ENCODE measurements at places on chromosomes 2 and 18.
A peak's percentile ranks its signal among the peaks of the same experiment; 100 is the strongest.

DNA sequence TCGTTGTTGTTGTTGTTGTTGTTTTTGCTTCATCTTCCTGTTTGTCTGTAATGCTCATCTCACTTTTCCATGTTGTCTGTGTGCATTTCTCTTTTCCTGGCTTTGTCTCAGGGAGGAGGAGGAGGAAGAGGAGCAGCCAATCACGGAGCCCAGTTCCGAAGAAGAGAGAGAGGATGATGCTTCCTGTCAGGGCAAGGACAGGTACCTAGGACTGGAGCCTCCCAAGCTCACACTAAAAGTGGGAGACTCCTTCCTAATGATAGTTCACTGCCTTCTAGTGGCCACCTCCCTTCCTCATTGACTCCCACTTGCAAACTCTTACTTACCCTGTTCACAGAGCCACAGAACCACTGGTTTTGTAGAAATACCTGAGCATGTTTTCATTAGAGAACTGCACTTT lies 179.6 kb downstream of the TPGS2 start:
- no peak for DNase-seq

GRCh38 chr2:20190876-20191713 lies 33.8 kb downstream of the SDC1 start:
- no peak for DNase-seq

GRCh38 chr2:78699696-78700095 lies 325.8 kb upstream of the REG3G start:
- no peak for DNase-seq

- DNase-seq: no peak
These were observed 87.8 kb upstream of the TFCP2L1 start for GRCh38 chr2:121372721-121373353.

DNA sequence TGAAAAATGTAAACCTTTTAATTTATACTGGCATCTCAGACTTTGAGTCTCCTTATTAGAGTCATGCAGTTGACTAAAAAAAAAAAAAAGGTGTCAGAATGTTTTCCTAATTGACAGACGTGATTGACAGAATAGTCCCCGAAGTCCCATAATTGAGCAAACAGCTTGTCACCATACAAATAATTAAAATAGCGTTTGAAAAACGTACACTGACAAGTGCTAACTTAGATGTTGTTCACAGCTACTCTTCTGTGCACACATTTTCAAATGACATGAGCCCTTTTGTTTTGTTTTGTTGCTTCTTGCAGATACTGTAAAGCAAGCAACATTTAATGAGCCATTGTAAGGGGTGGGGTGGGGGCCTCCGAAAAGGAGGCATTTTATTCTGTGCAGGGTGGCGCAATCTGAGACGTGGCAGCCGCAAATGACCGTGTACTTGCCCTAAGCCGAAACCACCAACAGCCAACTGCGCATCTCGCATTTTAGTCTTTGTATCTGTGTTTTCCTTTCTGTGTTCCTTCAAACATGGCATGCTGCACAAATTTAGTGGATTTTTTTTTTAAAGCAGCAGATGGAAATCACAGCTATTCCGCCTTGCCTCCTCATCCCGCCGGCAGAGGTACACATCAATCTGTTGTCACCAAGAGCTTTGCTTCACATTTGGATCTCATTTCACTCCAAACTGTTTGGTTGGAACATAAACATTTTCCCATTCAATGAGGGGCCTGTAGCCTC lies 52.4 kb downstream of the LPIN1 start:
- no peak for DNase-seq

DNA sequence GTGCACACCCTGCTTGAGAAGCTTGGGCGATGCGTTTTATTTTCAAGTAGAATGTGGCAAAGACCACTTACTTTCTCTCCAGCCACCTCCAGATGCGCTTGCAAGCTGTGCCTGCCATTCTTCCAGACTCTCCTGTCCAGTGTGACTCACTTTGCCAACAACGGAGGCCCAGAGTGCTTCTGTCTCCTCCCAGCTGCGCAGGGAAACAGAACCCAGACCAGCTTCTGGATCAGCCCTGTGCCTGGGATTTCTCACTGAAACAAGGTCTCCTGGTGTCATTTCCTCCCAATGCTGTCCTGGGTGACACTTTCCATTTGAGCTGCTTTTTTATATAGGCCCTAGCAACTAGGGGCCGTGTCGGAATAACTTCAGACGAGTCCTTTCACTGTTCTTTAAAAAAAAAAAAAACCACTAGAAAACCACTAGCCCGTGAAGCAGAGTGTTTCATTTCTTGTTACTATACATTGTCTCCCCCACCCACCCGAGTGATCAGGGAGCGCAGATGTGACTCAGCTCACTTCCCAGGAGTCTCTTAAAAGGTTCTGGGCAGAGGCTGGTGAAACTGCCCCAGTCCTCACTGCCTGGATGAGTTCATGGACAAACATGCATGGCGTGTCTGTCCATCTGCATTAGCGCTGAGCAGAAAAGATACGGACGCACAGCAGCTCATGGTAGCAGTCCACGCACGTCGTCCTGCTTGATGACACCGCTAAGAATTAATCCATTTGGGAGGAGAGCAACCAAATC lies 25.3 kb upstream of the RPL31 start:
- no peak for DNase-seq

DNA sequence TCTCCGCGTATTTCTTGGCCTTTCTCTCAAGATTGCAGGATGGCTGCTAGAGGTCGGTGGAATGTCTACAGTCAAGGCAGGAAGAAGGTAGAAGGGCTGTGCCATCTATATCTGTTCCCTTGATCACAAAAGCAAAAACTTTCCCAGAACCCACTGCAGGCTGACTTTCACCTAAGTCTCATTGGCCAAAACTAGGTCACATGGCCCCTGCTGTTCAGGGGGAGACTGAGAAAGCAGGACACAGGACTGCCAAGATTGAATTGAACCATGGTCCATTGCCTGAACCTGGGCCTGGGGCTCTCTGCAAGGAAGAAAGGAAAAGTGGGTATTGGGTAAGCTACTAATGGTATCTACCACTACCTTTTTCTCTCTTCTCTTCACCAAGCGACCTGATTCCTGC lies 9.7 kb upstream of the GRP start:
- DNase-seq: no peak

DNA sequence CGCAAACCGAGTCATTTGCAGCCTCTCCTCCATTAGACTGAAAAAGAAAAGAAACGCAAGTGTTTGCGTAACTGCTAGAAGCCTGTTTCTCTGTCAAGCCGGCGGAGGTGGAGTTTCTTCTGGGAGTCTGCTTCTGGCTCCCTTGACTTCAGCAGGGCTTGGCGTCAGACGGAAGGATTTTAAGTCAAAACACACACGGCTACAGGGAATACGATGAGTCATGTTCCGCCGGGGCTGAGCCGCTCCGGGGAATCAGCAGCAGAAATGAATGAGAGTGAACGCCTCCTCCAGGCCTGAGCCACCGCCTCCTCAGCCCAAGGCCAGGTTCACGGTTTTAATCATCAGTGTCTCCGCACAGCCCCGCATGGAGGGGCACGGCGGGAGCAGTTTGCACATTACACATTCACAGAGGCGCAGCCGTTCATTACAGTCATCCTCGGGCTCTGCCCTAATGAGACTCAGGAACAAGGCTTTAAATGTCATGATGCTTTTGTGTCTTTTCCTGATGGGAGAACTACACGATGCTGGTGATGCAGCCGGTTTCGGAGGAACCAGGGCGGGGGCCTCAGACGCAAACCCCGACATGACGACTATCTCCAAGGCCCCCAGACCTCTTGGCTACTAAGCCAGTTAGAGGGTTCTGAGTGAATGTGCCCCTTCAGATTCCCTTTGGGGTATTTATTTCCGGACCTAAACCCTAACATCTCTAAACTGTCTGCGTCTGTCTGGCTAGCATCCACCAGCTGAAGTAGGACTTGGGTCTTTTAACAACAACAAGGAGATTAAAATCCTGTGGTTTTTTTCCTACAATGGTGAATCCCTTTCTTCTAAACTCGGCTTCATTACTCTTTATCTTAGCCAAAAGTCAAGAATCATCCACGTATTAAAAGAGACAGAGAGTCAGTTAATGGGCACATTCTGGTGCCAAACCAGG lies 11.1 kb upstream of the SCG2 start:
- peak; percentile 88 for DNase-seq

- no peak for DNase-seq
These were observed 863.4 kb upstream of the SOX11 start for GRCh38 chr2:4828682-4829374.

DNA sequence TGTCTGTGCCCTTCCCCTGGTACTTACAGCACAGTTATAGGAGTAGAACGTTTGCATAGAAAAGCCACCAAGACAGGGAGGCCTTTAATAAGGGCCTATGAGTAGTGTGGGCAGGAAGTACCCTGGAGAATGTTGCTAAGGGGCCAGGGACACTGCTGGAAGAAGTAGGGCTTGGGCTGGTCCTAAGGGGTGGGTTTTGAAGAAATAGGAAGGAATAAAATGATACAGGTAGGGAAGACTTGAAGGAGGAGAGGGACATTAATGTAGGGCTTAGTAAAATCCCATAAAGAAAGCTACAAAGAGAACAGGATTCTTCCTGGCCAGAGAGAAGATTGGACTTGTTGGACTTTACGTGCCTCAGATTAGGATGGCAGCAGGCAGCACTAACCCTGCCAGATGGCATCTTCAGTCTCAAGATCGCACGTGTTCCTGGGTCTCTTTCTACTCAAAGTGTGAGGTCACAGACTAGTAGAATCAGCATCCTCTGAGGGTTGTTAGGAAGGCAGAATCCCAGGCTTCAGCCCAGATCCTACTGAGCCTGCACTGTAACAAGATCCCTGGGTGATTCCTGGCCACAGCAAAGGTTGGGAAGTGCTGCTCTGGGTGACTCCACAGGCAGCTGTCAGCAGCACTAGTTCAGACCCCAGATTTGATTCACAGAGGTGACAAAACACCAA lies 39.2 kb downstream of the EPAS1 start:
- peak; percentile 65 for DNase-seq

- no peak for DNase-seq
These were observed 75.1 kb downstream of the SH3BP4 start for GRCh38 chr2:235026649-235027557.

DNA sequence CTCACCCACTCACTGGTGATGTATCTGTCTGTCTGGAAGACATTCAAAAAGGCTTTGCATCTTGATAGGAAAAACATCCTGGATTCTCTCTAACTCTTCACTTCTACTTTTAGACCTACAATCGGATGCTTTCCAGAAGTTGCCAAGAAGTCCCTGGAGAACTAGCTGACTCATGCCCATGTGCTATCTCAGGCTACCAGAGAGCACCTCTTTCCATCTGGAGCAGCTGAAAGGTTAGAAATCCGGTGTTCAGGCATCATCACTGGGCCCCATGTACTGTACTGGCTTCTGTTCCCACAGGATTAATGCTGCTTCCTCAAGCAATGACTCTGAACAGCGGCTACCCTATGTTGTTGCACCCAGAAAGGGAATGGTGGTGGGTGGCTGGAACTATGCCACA lies 259.0 kb downstream of the NBAS start:
- no peak for DNase-seq

DNA sequence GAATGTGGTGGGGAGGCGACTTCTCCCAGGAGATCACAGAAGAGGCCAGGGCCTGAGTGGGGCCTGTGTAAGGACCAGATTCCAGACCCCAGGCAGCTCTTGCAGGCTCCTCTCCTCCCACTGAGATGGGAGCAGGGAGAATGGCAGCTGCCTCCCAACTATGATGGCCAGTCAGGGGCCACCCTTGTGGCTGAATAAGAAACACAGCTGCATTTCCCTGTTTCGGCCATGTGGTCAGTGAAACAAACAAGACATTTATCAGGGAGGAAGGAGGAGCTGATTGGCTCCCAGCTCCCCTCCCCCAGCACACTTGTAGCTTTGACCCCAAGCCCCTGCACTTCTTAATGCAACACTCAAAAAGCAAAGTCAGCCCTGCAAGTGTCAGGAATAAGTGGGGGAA lies 143.5 kb downstream of the CELF4 start:
- DNase-seq: no peak

DNA sequence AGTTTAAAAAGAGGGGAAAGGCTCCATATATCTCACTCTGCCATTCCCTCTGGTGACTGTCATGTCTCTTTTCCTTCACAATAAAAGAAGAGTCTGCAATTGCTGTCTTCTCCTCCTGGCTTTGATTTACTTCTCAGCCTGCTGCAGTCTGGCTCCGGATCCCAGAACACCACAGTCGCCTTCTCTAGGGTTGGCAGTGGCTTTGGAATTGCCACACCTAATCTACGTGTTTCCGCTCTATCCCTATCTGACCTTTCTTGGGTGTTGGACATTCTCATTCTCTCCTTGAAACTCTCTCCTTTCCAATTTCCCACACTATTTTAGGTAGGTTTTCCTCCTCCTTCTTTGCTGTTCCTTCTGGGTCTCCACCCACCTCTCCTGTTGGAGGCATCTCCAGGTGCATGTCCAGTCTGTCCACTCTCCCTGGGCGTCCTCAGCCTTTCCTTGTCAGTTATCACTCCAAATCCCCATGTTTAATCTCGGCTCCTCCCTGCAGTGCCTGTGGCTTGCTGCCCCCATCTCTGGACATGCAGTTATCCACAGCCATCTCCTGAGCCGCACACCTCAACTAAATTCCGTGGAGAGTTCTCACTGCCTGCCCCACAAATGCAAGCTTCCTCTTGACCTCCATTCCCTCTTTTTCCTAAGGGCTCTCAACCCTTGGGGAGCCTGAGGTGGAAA lies 112.8 kb downstream of the KCTD1 start:
- DNase-seq: no peak

DNA sequence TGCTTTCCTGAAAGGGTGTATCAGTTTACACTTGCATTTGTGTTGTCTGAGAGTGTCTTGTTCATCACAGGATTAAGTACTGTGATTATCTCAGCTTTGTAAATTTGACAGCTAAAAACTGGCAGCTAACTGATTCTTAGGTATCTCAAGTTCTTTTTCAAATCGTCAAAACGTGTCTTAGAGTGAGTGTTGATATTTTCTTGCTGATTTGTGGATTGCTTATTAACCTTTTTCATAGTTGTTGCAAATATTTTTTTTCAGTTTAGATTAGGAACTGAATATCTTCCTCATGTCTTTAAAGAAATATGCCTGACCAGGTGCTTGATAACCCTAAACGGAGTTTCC lies 41.9 kb downstream of the LRRFIP1 start:
- DNase-seq: no peak

DNA sequence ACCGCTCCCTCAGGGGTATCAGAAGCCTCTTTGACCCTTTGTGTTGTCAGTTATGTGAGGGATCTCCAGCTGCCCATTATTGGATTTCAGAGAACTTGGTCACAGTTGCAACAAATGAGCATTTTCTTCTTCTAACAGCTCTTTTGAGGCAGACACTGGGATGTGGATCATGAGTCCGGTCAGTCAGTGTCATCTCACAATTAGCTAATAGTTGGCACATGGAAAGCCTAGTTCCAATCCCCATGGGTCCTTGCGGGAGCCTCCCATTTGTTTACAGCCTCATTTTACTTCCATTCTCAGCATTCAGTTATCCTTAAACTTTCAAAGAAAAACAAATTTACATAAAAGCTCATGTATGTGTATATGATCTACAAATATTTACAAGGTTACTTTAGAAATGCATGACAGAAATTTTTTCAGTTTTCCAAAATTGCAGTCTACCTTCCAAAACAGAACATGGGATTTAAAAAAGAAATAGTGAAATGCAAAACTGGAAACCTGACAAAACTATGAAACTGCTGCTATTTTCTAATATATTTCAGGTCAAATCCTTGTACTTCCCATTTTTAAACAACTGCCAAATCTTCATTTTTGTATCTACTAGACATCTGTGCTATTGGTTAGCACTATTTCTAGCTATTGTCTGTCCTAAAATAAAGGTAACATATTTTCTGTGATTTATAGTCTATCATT lies 547.1 kb upstream of the ZEB2 start:
- no peak for DNase-seq

- DNase-seq: no peak
These were observed 304.5 kb upstream of the FANCL start for GRCh38 chr2:58545300-58546280.

All from G401 (cell line).